BJ (cell line): ENCODE measurements at places on chromosomes 2 and 18. TPM values are rescaled to one million over a fixed set of nuclear protein-coding genes. Genes with fewer than 3 reads are reported as not detected.

The UGT1A3 gene
- polyA plus RNA-seq, result not detected in 2 replicates

The ASIC4 gene
- 0.04 and 0.09 TPM in 2 replicates for polyA plus RNA-seq

The PDE1A gene
- polyA plus RNA-seq, result 1.0 and 1.8 TPM in 2 replicates

The PTPRN gene
- polyA plus RNA-seq, result 3.2 and 7.0 TPM in 2 replicates

The IL37 gene
- polyA plus RNA-seq, result not detected in 2 replicates

The SKA1 gene
- polyA plus RNA-seq, result 6.2 and 9.7 TPM in 2 replicates

The ST3GAL5 gene
- 16.0 and 19.7 TPM in 2 replicates for polyA plus RNA-seq

The UPP2 gene
- not detected in 2 replicates for polyA plus RNA-seq

The GAD1 gene
- 0.25 and 0.63 TPM in 2 replicates for polyA plus RNA-seq

The TBR1 gene
- polyA plus RNA-seq, result not detected in 2 replicates

The TMEM200C gene
- polyA plus RNA-seq, result not detected in 2 replicates

The ERMN gene
- polyA plus RNA-seq, result 0.06 TPM in 1 of 2 replicates, not detected in the other

The SERPINB3 gene
- polyA plus RNA-seq, result not detected in 2 replicates

The TCF23 gene
- not detected in 2 replicates for polyA plus RNA-seq

The ASXL3 gene
- not detected in 2 replicates for polyA plus RNA-seq

The LINC00305 gene
- not detected in 2 replicates for polyA plus RNA-seq

The LRRTM1 gene
- not detected in 2 replicates for polyA plus RNA-seq

The DSEL gene
- 19.9 and 44.5 TPM in 2 replicates for polyA plus RNA-seq

The NOTO gene
- not detected in 2 replicates for polyA plus RNA-seq

The SLC5A7 gene
- polyA plus RNA-seq, result not detected in 2 replicates

The GKN1 gene
- polyA plus RNA-seq, result not detected in 2 replicates

The CNRIP1 gene
- 63.4 and 81.9 TPM in 2 replicates for polyA plus RNA-seq

The SLC9A4 gene
- polyA plus RNA-seq, result not detected in 2 replicates

The TXNL4A gene
- polyA plus RNA-seq, result 95.8 and 117 TPM in 2 replicates

The TRIM54 gene
- 0.05 TPM in 1 of 2 replicates, not detected in the other for polyA plus RNA-seq

The YWHAQ gene
- 235 and 305 TPM in 2 replicates for polyA plus RNA-seq

The SLC4A3 gene
- 7.6 and 12.1 TPM in 2 replicates for polyA plus RNA-seq

The OXER1 gene
- polyA plus RNA-seq, result not detected in 2 replicates

The RBKS gene
- polyA plus RNA-seq, result 1.8 and 2.2 TPM in 2 replicates

The SF3B1 gene
- 187 and 398 TPM in 2 replicates for polyA plus RNA-seq

The ING5 gene
- 24.2 and 27.0 TPM in 2 replicates for polyA plus RNA-seq

The SRSF7 gene
- polyA plus RNA-seq, result 110 and 172 TPM in 2 replicates

The WNT6 gene
- not detected in 2 replicates for polyA plus RNA-seq

The RBBP8 gene
- 11.0 and 24.6 TPM in 2 replicates for polyA plus RNA-seq
